Activated CD4-positive, CD25-positive, alpha-beta regulatory T cell treated with anti-CD3 and anti-CD28 coated beads, Interleukin-2, amount 50 U/mL, for 24 hours (primary cell): ENCODE measurements at places on chromosomes 13 and 19.

- ATAC-seq = no peak
Observed at GRCh38 chr19:56537442-56537841, 1.3 kb upstream of the ZFP28 start.

DNA sequence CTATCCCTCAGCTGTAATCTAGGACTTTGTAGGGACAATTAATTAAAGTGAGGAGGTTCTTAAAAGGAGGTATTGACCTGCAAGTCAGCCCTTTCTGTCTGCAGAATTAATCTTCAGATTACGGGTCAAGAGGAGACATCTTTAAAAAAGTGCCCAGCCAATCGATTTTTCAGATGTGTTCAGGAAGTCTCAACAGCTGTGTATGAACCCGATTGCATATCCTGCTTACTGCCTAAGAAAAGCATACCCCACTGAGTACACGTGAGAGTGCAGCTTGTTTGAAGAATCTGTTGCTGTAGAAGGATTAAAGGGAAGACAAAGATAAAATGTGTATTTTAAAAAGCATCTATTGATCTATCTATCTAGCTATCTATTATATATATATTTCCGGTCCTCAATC lies 1194.5 kb downstream of the UQCRFS1 start:
- ATAC-seq = no peak

DNA sequence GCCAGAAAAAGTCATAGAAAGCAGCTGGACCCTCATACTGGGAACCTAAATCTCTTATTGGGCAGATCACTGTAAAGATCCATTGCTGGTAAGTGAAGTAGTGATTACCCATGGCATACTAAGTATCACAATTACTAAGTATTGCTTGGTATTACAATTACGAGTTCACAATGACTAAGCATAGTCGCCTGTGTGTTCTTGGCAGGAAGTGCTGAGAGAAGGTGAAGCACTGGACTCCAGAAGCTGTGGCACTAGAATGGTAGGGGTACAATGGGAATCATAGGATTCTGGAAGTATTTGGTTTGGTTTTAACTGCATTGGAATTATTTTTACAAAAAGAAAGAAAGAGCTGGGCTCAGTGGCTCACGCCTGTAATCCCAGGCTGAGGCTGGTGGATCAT lies 20.3 kb downstream of the LGALS16 start:
- ATAC-seq = peak; percentile 47

- no peak for ATAC-seq
Observed at GRCh38 chr13:82747291-82747690, 1135.0 kb downstream of the SLITRK1 start.

GRCh38 chr13:47277774-47278173 lies 380.9 kb upstream of the HTR2A start:
- ATAC-seq = no peak

DNA sequence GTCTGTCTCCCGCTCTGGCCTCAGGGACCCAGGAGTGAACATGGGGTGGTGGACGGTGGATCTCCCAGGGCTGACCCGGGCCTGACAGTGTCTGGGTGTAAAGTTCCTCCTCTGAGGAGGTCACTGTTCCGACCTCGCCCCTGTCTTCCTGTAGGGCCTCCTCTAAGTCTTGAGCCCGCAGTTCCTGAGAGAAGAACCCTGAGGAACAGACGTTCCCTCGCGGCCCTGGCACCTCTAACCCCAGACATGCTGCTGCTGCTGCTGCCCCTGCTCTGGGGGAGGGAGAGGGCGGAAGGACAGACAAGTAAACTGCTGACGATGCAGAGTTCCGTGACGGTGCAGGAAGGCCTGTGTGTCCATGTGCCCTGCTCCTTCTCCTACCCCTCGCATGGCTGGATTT lies at the start of gene SIGLEC9:
SIGLEC9 (plus strand) TSS at position 178 of the 400 bp plus-strand sequence; CDS start at position 247, 69 bp downstream.
- no peak for ATAC-seq

GRCh38 chr13:91292630-91293221 lies 54.8 kb upstream of the MIR17HG start:
- ATAC-seq = no peak

DNA sequence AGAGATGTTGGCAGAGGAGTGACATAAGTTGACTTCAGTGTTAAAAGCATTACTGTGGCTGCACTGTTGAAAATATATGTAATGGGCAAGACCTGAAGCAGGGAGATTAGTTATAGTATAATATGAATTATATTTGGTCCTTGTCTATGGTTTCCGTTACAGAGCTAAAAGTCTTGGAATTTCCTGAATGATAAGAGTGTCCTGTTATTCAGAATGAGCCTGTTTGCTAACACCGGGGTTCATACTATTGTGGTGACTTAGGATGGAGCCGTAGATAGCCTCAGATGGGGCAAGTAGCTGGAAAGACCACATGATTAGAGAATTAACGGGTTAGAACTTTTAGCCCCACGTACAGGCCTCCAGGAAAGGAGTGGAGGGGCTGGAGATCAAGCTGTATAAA lies 5.7 kb downstream of the USPL1 start:
- ATAC-seq = no peak

GRCh38 chr19:961866-962620 lies 22.1 kb upstream of the WDR18 start:
- no peak for ATAC-seq

DNA sequence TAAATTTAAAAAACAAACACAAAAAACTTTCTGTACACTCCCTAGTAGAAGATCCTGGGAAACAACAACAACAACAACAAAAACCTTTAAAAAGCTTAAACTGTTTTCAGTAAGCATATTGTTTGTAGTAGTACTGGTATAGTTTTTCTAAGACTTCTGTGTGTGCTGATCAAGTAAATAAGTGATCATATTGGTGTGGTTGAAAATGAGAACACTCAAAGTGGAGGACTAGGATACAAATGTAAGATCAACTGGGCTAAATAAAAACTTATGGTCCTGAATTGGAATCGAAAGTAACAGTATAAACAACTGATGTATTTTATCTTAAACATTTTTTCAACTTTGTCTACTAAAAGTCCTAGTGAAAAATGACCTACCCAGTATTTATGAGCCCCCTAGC lies 135.5 kb downstream of the FOXO1 start:
- no peak for ATAC-seq

GRCh38 chr13:110872034-110872767 lies 42.7 kb downstream of the ANKRD10 start:
- ATAC-seq = no peak

- no peak for ATAC-seq
Observed at GRCh38 chr19:56372281-56372680, 21.1 kb downstream of the ZNF582 start.

GRCh38 chr13:98960606-98961502 lies 17.0 kb downstream of the DOCK9 start:
- ATAC-seq = no peak

DNA sequence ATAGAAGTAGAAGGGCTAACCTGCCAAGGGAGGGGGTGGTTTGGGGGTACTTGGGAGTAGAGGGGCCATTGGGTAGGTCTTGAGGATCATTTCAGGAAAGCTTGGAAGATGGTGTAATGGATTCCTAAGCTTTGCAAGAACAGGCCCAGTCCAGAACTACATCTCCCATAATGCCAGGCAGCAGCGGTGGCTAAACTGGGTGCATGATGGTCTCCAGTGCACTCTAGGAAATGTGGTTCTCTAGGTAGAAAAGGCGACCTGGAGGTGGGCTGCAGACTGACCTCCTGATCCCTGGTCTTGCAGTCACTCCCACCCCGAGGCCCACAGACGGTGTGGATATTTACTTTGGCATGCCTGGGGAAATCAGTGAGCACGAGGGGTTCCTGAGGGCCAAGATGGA lies 3.8 kb downstream of the APLP1 start:
- ATAC-seq = no peak
